ENCODE measurements at places on chromosomes 1 and 21. TPM values are rescaled to one million over a fixed set of nuclear protein-coding genes. Genes with fewer than 3 reads are reported as not detected.

OR2M3 gene
- 0.40 TPM for total RNA-seq

OR2T6 gene
- total RNA-seq, result not detected

NEGR1 gene
- 21.4 TPM for total RNA-seq

TNFRSF4 gene
- total RNA-seq, result 0.20 TPM

PTGER3 gene
- total RNA-seq, result 7.0 TPM

GBP7 gene
- total RNA-seq, result not detected

FCRL4 gene
- total RNA-seq, result not detected

CGN gene
- total RNA-seq, result 4.1 TPM

HTR6 gene
- 0.22 TPM for total RNA-seq

RIMKLA gene
- 18.2 TPM for total RNA-seq

DNAH14 gene
- total RNA-seq, result 54.0 TPM

RCSD1 gene
- total RNA-seq, result 26.2 TPM

DNAJC11 gene
- total RNA-seq, result 32.5 TPM

NHLH1 gene
- 1.9 TPM for total RNA-seq

CIART gene
- 4.3 TPM for total RNA-seq

SUSD4 gene
- total RNA-seq, result 38.4 TPM

SSR2 gene
- total RNA-seq, result 313 TPM

BATF3 gene
- total RNA-seq, result 3.0 TPM

CD53 gene
- total RNA-seq, result 39.9 TPM

TOR1AIP2 gene
- 67.3 TPM for total RNA-seq

HSD3B1 gene
- not detected for total RNA-seq

RGS16 gene
- 7.4 TPM for total RNA-seq

CNTN2 gene
- 48.3 TPM for total RNA-seq

TNFRSF9 gene
- 0.11 TPM for total RNA-seq

TSPEAR gene
- 0.66 TPM for total RNA-seq

CD5L gene
- total RNA-seq, result 0.11 TPM

PGBD2 gene
- 7.8 TPM for total RNA-seq

KLF17 gene
- 0.17 TPM for total RNA-seq

CCDC27 gene
- total RNA-seq, result not detected

CHRM3 gene
- 14.7 TPM for total RNA-seq

SYT2 gene
- 11.1 TPM for total RNA-seq

MRPS6 gene
- 40.8 TPM for total RNA-seq

CNIH3 gene
- 11.3 TPM for total RNA-seq

L1TD1 gene
- 2.5 TPM for total RNA-seq

BRDT gene
- total RNA-seq, result 0.06 TPM

WDR47 gene
- 36.0 TPM for total RNA-seq
